ENCODE measurements at places on chromosomes 6 and 20.

GRCh38 chr6:42745083-42745639 is 742 bp downstream of the TBCC start:
- DNase-seq, result peak; percentile 6

DNA sequence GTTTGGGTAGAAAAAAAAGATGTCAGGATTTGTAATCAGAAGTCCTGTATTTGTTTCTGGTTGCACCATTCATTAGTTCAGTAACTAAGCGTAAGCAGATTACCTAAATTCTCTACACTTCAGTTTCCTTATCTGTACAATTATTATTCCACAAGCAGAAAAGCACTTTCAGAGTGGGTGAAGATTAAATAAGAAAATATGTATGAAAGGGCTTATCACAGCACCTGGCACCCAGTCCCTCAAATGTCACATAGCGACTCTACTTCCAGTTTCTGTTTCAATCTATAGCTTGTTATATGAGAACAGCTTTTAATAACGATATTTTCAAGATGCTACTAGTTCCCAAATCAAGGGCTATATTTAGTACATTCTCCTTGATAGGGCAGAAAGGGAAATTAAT is 31.4 kb downstream of the RGS17 start:
- DNase-seq, result no peak

- DNase-seq, result no peak
Observed at GRCh38 chr6:47464052-47464451, 13.5 kb upstream of the CD2AP start.

DNA sequence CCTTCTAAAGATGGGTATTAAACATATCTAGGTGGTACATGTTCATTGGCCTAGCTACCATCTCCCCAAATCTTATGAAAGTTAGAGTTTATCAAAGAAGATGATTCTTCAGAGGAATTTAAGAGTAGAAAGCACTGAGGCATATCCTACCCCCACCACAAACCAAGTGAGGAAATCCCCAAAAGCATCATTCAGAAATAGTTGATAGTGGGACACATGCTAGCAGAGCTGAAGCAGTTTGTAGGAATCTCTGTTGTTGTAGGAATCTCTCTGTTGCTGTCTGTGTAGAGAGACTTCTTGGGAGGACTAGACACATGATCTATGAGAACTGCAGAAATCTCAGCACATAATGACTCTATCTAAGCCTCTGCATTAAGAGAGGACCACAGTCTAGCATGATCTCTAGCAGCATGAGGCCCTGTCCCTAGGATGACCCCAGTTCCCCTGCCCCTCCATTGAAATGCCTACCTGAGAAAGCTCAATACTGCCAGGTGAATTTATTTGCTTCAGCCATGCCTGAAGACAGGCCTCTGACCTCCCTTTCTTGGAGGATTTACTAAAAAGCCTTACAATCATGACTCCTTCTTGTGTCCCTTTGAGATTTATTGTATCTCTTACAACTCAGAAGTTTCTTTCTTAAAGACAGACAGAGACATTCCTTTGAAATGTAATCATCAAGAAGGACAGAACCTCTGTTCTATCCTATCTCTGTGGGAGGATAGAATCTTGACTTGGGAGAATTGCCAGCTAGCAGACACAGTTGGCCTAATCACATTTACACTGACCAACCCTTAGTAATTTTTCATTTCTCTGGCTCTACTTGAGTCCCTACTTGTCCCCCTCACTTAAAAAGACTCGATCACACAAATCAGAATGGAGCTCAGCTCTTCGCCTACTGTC is 582.4 kb downstream of the PHF3 start:
- DNase-seq, result no peak

GRCh38 chr6:122214605-122215318 is 184.7 kb upstream of the HSF2 start:
- DNase-seq, result no peak

DNA sequence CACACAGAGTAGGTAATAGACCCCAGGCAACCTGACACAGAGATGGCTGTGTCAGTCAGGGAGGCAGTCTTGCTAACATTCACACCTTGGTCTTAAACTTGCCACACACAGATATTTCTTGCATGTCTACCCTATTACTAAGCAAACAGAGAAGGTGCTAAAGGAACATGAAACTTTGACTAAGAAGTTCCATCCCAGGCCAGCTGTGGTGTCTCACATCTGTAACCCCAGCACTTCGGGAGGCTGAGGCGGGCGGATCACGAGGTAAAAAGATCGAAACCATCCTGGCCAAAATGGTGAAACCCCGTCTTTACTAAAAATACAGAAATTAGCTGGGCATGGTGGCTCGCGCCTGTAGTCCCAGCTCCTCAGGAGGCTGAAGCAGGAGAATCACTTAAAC is 222.4 kb upstream of the JARID2 start:
- no peak for DNase-seq

DNA sequence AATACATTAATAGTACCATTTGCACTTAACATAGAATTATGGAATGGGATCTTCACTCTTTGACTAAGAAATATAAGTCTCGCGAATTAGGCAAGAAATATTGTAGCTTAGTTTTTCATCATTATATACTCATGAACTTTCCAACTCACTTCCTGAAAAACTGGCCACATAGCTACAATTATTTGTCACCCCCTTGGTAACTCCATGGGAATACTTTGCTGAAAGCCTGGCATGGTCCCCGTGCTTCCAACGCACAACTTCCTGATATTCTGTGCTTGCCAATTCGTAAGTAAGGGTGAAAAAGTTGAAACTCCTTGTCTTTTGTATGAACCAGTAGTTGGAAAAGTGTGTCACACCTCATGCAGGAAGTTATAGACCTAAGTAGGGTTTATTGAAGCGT is 23.7 kb upstream of the HLA-DQA1 start:
- no peak for DNase-seq

DNA sequence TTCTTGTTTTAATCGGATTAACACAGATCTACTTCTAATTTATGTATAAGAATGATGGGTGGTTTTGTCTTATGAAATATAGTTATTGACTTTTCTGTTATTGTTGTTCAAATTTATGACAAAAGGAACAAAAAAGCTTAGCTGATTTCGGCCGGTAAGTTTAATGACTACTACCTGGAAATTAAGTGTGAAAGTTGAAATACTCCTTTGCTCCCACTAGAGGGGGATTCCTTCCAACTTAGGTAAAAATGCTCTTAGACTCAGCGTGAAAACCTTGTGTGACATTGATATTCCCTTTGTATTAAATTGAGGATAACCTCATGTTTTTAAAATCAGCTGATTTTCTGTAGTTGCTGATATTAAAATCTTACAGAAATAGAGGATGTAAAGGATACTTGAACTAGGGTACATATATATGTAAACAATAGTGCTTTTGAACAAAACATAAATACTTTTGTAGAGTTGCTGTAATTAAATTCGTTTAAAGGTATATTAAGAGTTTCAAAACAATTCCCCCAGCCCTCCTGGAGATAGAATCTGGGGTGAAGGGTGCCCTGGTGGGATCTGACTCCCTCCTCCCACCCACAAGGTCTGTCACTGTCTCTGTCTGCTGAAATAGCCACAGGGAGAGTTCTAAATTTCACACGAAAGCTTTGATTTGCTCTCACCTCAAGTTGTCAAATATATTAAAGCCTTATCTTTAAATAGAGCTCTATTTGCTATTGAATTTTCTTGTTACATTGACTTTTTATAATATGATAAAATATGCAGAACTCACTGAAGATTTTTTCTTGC is 257.5 kb downstream of the ARID1B start:
- DNase-seq, result peak; percentile 37

GRCh38 chr6:167786853-167787675 is 39.6 kb upstream of the AFDN start:
- no peak for DNase-seq

- DNase-seq, result no peak
Observed at GRCh38 chr20:51493346-51493791, 49.1 kb downstream of the NFATC2 start.

DNA sequence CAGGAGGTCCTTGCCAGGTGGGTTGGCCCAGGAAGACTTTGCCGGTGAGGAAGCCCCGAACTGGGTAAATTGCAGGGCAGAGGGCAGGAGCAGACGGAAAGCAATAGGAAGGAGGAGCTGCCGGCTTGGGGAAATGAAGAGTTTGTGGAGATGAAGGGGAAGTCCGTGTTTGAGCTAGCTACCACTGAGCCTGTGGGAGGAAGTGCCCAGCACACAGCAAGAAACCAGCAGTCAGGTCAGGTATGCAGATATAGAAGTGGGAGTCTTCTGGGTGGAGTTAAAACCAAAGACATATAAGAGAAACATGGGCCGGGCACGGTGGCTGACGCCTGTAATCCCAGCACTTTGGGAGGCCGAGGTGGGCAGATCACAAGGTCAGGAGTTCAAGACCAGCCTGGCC is 34.7 kb downstream of the CD24 start:
- no peak for DNase-seq

DNA sequence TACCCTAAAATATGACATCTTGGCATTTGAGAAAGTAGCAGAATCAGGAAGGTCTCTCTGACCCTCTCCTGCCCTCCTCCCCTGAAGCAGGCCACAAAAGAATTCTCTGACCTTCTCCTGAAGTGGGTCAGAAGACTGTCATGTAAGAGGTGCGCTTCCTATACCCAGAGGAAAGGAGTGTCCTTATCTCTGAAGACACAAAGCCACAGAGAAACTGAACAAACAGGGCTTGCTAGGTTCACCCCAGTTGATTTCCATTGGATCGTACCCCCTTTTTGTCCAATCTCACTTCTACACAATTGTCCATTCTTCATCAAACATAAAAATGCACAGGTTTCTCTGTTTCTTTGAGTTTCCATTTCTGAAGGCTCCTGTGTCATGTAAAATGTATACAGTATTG is 272.0 kb upstream of the SOX4 start:
- no peak for DNase-seq

- no peak for DNase-seq
Observed at GRCh38 chr6:41570259-41570615, 24.1 kb downstream of the FOXP4 start.

DNA sequence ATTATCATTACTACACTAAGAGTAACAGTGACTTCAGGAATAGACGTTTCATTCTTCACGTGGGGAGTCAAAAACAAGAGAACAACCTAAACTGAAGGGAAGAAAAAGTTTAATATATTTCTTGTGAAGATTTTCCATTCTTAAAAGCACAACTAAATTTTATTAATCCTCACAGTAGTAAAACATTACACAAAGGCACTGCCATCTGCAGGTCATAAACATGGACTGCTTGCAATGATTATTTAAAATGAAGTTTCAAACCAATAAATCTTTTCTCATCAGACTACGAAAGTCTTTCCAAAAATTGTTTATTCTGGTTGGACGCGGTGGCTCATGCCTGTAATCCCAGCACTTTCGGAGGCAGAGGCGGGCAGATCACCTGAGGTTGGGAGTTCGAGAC is 2.6 kb downstream of the NCOA5 start:
- no peak for DNase-seq

DNA sequence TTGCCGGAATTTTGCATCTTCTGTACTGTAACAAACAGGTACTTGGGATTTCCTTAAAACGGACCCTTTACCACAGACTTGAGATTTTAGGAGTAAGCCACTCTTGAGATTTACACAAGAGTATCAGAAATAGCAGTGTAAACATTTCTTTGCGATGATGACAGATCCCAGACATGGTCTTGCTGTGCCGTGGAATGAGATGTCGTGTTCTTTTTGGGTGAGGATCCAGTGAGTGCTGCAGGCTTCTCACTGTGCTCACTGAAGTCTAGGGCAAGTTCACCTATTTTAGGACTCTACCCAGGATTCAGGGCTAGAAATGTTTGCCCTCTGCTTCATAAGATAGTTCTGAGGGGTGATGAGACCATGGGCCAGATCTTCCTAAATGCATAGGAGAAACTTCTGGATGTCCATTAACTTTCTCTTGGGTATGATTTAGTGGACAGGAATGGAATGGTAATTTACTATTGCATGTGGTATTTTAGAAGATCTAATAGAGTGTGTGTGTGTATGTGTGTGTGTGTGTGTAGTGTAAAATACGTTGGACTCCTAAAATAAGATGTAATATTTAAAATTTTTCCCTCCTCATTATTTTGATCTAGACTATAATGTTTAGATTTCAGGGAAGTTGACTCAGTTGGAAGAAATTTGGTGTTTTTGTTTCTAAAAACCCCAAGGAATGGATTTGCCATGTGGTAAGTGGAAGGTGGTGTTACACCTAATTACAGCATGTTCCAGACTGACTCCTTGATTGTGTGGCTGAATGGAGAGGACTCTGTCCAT is 8.5 kb downstream of the LRRC1 start:
- no peak for DNase-seq
